ENCODE measurements at places on chromosomes 1 and 21.
A peak's percentile ranks its signal among the peaks of the same experiment; 100 is the strongest.

DNA sequence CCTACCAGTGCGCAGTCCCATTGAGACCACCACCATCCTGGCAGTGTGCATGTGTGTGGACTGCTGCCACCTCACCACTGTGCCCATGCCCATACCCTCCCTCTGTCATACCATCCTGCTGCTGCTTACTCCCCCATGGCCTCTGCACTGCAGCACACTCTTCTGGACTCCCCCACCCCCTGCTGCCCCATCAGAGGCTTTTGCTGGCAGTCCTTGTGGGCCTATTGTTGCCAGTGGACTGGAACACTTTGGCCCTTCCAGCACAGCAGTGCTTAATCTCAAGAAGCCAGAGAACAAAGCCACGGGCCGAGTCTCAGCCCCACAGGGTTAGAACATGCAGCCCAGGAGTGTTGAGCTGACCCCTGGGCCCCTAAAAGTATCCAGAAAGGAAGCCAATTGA is 41.9 kb upstream of the IVNS1ABP start:
- DNase-seq: no peak

GRCh38 chr1:1044455-1045078 is 24.6 kb downstream of the AGRN start:
- no peak for DNase-seq

DNA sequence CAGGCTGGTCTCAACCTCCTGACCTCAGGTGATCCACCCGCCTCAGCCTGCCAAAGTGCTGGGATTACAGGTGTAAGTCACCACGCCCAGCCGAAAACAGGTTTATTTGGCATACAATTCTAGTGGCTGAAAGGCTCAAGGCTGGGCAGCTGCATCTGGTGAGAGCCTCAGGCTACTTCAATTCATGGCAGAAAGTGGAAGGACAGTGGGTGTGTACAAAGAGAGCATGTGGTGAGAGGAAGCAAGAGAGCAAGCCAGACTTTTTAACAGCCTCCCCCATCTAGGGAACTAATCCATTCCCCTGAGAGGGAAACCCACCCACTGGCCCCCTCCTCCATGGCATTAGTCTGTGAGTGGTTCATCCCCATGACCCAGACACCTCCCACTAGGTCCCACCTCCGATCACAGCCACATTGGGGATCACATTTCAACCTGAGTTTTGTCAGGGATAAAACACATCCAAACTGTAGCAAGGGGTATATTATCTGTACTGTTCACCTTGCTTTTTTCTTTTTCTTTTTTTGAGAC is 9.5 kb downstream of the BMP8A start:
- no peak for DNase-seq

DNA sequence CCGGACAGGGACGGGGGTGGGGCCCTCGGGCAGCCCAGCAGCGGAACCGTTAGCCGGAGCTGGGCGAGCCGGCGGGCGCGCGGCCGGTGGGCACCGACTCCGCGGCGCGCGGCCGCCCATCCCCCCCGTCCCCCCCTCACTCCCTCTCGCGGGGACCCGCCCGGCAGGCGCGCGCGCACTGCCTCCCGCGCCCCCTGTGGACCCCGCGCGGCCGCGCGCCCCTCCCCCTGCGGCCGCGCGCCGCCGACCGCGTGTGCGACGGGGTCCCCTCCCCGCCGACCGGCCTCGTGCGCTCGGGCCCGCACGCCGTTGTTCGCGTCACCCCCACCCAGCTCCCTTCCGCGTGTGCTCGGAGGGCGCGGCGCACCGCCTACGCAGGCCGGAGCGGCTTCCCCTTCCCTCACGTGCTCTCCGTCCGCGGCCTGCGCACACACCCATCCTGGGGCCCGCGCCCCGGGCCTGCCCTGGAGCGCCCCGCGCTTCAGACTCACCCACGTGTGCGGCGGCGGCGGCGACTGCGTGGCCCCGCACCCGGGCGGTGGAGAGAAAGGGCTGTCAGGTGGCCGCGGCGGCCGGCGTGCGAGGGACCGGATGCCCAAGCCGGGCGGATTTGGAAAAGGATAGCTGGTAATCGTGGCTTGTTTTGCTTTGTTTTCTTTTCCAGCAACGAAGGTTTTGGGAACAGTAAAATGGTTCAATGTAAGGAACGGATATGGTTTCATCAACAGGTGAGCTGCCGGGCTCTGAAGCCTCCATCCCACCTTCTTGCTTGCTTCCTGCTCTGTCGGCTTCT is 717 bp downstream of the YBX1 start:
- DNase-seq: peak; percentile 70

DNA sequence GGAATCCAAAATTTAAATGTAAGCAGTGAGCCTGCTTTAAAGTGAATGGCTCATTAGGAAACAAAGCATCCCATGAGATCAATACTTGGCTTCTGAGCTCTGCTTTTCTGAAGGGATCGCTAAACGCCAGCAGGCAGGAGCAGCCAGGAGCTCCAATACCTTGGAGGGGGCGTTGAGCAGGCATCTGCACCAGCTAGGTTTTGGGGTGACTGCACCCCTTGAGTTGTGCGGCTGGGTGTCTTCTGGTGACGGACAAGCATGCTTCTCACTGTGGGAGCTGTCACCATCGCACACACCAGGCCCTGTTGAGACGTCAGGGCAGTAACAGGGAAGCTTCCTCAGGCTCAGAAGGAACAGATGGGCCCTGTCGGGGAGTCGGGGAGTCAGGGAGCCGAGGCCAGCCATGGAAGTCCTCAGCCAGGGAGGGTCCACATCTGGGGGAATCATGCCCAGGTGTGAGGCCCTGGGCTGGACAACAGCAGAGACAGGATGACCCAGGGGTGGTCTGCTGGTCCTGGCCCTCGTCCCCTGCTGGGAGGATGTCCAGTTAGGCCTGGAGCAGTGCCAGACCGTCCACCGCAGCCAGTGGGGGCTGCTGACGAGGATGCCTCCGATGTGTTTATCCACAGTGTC is 57.9 kb upstream of the ADARB1 start:
- no peak for DNase-seq

- DNase-seq: no peak
Observed at GRCh38 chr1:221272940-221273339, 393.7 kb downstream of the HLX start.

DNA sequence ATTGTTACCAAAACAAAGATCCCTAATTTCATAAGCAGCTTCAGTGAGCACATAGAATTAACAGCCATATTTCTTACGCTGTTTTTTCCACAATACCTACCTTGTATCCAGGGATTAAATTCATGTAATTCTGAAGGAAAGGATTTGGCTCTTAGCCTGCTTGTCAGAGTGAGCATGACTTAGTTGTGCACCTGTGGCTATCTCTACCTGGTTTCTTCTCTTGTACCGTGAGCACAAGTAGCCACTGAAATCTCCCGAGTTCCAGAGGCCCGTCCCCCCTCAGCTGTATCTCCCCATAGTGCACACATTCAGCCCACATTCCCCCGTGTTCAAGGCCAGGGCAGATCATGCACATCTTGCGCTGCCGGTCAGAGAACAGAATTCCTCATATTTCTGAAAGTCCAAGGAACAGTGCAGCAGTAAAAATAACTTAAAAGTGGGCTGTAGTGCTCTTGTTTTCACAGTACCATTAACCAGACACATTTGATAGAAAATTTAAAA is 2.3 kb downstream of the TENT5C start:
- peak; percentile 8 for DNase-seq

- DNase-seq: no peak
Observed at GRCh38 chr1:216140730-216141524, 282.3 kb downstream of the USH2A start.

DNA sequence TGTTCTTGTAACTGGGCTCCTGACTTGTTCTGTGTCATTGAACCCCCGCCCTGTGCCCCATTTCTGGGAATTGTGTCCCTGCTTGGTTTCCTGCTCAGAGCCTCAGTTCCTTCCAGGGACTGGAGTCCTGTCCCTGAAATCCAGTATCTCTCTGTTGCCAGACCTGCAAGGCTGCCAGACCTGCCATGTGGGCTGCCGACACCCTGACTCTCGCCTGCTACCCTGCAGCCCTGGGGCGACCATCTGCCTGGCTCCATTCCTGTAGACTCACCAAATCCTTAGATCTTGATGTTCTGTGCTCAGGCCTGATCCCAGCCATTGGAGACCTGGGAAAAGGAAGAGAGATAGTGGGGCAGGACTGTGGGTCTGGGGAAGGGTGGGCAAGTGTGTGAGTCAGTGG is 383.3 kb upstream of the PROX1 start:
- no peak for DNase-seq

DNA sequence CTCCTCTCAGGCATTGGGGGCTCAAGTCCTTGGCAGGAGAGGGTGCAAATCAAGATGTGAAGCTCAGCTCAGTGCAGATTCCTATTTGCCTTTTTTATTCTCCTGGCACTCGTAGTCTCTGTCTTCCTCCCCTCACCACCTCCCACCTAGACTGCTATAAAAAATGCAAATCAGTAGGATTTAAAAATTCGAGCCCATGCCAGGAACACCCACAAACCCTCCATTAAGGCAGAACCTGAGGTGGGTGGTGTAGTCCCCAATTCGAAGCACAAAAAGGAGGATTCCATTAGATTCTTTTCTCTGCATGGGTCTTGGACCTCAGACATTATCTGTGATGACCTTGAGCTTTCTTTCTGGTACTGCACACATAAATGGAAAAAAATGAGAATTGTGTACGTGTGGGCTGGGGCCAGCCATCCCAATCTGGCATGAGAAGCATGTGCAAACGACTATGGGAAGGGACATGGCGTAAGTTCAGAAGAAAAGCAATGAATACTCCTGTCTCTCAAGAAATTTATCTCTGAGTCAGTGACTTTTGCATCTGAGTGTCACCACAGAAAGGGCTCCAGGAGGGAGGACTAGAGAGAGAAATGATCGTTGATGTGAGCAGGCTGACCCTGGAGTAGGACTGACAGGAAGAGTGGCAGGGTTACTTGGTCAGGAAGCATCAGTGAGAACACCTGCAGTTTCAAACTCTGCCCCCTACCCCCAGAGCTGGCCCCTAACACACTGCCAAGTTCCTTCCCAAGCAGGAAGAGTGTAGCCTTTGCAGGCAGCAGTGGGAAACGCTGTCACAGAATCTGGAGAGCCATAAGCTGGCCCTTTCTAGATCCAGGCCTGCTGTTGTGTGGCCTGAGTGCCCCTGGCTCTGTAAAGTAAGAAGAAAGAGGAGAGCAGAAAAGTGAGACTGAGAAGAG is 1.7 kb downstream of the INKA2 start:
- DNase-seq: no peak

- no peak for DNase-seq
Observed at GRCh38 chr1:210706246-210706645, 377.5 kb downstream of the HHAT start.

GRCh38 chr1:215228193-215228592 is 145.7 kb downstream of the KCNK2 start:
- DNase-seq: no peak

DNA sequence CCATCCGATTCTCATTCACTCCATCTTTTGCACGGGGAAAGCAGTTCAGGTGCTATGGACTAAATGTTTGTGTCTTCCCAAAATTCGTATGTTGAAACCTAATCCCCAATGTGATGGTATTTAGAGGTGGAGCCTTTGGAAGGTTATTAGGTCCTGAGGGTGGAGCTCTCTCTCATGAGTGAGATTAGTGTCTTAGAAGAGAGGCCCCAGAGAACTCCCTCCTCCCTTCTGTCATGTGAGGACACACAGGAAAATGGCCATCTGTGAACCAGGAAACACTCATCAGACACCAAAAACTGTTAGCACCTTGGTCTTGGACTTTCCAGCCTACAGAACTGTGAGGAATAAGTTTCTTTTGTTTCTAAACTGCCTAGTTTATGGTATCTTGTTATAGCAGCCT is 15.8 kb upstream of the CCDC190 start:
- no peak for DNase-seq

DNA sequence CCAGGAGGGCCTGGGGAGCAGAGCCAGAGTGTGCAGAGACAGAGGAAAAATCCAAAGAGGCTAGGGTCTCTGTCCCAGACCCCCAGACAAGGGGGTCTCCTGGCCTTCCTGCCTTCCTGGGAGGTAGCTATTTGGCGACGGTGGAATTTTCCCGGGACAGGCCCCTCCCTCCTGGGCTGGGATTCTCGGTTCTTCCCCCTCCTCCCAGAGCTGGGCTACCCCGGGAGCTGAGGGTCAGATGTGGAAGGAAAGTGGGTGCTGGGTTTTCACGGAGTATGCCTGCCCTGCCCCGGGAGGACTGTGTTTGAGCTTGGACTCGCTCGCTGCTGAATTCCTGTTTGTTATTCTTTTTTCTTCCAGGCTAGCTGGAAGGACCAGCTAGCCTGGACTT is 759 bp downstream of the AMPD2 start:
- DNase-seq: no peak

- no peak for DNase-seq
Observed at GRCh38 chr1:81700728-81701470, 99.8 kb upstream of the ADGRL2 start.

- peak; percentile 53 for DNase-seq
Observed at GRCh38 chr1:26164036-26164860, 4.5 kb downstream of the C1orf232 start.

DNA sequence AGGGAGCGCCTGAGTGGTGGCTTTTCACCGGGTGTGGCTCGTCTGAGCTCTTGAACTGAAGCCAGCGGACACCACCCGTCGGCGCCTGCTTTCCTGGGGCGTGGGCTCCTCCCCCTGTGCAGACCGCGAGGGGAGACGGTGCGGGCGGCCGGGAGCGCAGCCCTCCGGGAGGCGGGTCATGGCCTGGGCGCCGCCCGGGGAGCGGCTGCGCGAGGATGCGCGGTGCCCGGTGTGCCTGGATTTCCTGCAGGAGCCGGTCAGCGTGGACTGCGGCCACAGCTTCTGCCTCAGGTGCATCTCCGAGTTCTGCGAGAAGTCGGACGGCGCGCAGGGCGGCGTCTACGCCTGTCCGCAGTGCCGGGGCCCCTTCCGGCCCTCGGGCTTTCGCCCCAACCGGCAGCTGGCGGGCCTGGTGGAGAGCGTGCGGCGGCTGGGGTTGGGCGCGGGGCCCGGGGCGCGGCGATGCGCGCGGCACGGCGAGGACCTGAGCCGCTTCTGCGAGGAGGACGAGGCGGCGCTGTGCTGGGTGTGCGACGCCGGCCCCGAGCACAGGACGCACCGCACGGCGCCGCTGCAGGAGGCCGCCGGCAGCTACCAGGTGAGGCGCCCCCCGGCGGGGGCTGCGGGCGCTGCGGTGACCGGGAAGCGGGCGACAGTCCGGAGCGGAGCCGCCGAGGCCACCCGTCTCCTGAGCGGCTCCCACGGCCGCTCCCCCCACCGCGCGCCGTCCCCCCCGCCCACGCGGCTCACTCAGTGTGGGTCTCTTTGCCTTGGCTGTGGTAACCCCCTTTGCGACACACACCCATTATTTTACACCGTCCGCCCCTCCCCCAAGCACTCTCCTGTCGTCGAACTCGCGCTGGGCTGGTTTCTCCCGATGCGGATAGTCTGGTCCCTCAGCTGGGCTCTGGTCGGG is at the start of gene TRIM58:
TRIM58 (plus strand) TSS at position 119 of the 916 bp plus-strand sequence; CDS start at position 179, 60 bp downstream.
- no peak for DNase-seq

- DNase-seq: no peak
Observed at GRCh38 chr1:201169203-201169602, 14.9 kb upstream of the TMEM9 start.

- no peak for DNase-seq
Observed at GRCh38 chr1:90510143-90510542, 207.0 kb downstream of the BARHL2 start.

- no peak for DNase-seq
Observed at GRCh38 chr1:19735440-19736127, 64.1 kb downstream of the TMCO4 start.

DNA sequence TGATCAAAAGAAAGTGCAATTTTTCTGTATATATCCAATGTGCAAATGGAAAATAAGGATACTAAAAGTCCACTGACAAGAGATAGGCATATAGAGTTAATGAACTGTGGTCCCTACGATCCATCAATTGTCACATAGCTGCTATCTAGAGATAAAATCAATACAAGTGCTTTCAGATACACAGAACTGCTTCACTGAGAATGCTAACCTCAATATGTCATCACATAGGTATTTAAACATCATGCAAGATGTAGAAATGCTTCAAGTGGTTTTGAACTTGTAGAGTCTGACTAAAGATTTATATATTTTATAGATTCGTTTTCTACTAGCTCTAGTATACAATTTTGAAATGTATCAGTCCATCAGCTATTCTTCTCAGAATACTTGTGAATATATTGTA is 1604.7 kb downstream of the PLA2G4A start:
- DNase-seq: no peak
